ENCODE measurements at places on chromosomes 7 and 10.

DNA sequence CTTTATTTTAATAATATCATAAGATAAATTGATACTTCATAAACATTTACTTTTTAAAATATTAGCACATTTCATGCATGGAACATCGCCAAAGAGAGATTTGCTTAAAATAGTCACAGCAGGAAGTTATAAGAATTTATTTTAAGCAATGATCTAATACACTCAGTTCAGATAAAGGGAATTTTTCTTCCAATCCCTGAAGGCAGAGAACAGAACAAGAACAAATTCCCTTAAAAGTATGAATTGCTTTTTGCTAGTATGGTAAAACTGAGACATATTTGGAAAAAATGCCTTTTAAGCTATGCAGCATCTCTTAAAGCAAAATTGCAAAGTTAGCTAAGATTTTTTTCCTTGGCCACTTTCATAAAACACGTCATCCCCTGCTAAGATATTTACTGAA is 91.0 kb downstream of the SEMA3D start:
- DNase-seq: no peak

DNA sequence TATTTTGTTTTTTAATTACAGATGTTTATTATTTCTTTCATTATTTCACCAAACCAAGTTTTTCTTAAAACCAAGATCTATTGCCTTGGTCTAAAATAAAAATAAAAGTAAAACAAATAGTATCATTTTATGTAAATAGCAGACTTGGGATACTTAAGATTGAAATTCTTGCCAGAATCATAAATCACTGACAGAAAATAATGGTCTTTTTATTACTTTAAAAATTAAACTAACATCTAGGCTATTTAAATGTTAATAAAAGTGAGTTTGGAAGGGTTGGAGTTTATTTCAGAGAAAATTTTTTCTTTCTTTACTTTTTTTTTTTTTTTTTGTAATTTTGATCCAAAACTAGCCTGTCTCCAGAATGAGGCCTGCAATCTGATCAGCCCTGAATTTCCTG is 568.0 kb upstream of the IGFBP3 start:
- no peak for DNase-seq

DNA sequence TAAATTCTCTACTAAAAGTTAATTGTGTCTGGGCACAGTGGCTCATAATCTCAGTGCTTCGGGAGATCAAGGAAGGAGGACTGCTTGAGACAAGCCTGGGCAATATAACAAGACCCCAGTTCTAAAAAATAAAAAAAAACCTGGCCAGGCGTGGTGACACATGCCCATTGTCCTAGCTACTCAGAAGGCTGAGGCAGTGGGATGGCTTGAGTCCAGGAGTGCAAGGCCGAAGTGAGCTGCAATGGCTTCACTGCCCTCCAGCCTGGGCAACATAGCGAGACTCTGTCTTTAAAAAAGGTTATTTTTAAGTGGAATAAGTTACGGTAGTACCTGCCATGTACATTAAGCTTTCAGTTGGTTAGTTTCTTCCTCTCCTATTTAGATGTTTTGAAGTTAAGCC is 28.9 kb downstream of the CDK14 start:
- no peak for DNase-seq

DNA sequence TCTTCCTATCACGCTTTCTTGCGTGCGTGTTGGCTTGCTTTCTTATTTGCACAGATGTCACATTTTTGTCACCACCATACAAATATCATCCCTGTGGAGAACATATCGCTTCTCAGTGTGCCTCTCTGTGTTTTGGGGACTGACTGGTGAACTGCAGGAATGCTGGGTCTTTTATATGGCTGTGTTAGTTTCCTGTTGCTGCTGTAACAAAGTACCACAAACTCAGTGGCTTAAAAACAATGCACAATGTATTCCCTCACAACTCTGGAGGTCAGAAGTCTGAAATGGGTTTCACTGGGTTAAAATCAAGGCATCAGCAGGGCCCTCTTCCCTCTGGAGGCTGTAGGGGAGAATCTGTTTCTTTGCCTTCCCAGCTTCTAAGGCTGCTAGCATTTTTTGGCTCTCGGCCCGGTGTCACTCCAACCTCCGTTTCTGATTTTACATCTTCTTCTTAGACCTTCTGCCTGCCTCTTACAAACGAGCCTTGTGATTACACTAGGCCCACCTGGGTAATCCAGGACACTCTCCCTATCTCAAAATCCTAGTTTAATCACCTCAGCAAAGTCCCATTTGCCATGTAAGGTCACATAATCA is 82.0 kb downstream of the LRMDA start:
- DNase-seq: no peak

DNA sequence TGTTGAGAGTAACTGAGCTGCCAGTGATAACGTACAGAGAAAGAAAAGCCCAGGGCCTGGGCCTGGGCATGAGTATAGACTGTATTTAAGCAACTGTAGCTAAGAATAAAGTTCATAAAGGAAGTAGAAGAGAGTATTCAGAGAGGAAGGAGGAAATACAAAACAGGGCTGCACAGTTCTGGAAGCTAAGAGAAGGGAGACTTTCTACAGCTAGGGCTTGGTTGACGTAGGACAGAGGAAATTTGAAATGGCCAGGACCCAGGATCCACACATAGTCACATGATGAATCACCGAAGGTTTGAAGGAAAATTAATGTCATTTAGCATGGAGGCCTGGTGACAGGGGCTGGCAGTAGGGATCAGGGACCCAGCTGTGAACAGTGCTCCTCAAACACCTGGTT is 66.7 kb downstream of the ARL4A start:
- DNase-seq: no peak

DNA sequence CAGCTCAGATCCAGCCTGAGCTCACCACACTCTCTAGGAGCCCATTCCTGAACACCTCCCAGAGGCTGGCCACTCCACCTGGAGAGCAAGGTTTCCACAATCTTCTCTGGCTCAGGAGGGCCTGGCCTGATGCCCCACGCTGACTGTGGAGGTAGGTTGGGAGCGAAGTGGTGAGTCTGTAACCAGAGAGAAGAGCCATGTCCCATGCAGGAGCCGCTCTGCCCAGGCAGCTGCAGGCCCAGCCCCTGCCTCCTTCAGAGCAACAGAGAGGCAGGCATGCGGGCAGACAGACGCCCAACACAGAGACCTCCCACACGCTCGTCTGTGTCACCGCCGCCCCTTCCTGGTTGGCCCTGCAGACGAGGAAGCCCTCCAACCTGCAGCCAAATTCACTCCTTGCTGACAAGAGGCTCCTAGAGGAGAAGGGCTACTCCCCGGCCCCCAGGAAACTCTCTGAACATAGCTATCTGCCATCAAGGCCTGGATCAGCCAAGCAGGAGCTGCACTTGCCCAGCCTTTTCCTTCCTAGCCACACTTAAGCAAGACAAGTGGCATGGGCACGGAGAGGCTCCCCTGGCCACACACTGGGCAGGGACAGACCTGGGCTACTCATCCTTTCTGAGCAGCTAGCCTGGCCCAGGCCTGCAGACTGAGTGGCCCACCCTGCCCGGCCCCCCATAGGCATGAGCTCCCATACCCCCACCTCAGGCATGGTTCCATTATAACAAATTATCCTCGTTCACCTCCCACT is 101.9 kb downstream of the GRID1 start:
- DNase-seq: peak; percentile 37

DNA sequence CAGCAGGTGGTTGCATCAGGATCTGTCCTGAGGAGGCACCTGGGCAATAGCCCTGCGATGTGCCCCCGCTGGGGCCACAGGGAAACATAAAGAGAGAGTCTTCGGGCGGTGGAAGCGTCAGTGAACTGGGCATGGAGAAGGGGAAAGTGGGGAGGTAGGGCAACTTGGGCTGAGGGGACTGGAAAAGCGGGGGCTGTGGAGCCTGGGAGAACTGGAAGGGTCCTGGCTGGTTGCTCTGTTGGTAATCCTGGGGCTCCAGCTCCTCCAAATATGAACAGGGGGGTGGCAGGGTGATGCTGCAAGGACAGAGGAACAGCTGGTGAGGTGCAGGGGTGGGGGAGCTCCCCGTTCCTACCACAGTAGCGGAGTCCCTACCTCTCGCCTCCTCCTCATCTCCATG is 5.2 kb downstream of the NOBOX start:
- DNase-seq: no peak

DNA sequence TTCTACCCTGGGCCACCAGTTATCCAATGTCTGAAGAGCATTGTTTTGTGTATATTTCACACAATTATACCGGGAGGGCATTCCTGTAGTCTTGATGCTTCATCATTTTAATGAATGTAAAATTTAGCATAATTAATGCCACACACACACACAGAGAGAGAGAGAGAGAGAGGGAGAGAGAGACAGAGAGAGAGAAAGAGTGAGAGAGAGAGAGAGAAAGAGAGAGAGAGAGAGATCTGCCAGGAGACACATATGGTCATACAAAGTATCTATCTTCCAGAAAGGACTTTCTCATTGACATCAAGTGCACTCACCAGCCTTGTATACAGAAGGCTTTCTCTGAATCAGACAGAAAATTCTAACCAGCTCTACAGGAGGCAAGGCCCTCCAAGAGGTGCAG is 72.3 kb downstream of the KLF6 start:
- no peak for DNase-seq

GRCh38 chr7:47776335-47776734 is 171.9 kb downstream of the PKD1L1 start:
- no peak for DNase-seq

DNA sequence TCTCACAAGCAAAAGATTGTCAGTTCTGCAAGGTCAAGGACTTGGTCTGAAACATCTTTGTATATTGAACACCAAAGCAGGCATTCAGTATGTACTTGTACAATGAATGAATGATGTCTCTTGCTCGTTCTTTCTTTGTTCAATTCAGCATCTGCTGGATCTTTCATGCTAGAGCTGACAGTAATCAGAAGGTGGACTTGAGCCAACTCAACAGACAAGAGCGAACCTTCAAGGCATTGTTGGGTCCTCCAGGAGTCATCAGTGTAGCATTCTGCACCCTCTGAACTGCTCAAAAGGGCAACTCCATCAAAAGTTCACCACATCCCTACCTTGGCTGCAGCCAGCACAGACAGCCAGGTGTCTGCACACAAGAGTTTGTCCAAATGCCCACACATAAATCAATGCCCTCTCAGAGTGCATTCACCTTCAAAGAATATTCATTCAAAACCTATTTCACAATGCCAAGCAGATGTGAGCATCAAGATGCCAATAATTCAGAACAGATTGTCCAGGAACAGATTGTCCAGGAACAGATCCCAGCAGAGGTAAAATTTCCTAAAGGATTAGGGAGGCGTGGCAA is 386.7 kb downstream of the CALN1 start:
- DNase-seq: no peak

DNA sequence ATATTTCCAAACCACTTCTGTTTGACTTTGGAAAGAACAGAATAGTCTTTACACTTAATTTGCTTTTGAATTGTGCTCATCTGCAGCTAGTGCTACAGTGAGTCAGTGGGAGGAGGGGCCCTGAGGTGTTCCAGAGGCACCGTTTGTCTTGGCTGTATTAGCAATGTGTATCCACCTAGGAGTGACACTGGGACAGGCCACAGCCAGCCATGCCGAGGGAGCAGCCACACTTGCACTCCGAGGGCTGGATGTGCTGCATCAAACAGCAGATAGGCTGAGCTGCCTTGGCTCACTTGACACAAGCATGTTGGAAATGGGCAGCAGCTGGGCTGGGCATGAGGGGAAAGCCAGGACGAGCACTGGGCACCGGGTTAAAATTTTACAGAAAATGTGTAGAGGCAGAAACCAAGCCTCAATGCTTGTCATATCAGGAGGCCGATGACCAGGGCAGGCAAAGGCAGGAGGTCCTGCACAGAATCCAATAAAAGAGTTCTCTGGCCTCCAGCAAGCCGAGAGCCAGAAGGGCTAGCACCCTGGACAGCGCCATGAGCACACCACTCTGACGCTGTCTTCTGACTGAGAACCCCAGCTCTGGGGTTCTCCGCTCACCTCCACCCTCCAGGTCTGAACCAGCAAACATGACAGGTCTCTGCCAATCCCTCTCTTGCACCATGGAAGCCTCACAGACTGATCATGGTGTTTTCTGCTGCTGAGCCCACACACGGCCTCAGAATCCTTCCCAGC is 163.3 kb downstream of the GRID1 start:
- no peak for DNase-seq

- no peak for DNase-seq
Measured at GRCh38 chr10:129978980-129979379, 14.9 kb upstream of the EBF3 start.

GRCh38 chr7:106326594-106327537 is 42.1 kb upstream of the NAMPT start:
- DNase-seq: no peak

GRCh38 chr10:124709861-124710260 is 34.3 kb downstream of the FAM53B start:
- no peak for DNase-seq

GRCh38 chr10:133334503-133335245 is 2.0 kb downstream of the CALY start:
- peak; percentile 55 for DNase-seq

DNA sequence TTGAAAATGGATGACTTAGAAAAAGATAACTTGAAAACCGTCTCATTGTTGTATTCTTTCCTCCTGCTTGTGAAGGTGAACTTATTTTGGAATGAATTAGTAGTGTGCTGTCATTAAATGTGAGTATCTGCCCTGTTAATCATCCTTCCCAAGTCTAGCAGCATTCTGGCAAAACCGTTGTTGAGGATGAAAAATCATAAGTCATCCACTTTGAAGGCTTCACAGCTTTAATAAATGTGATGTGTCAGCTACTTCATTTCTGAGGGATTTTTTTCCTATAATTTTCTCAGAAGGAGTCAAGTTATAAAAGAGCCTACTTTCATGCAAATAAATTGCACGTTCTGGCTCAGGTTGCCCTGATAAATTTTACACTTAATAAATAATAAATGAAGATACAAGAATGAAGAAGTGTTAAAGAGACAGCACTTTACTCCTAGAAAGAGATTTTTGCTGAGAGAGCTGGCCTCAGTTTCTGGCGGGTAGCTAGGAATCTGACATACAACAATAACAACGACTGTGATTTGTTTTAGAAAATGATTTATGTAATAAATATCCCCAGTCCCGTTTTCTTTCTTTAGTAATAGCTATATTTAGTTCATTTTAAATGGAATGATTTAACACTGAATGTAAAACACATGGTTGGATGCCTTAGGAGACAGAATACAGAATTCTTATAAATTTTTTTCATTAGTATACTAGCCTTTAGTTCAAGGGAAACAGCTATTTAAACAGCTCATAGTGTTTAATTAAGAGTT is 516.5 kb upstream of the KLF6 start:
- DNase-seq: no peak

DNA sequence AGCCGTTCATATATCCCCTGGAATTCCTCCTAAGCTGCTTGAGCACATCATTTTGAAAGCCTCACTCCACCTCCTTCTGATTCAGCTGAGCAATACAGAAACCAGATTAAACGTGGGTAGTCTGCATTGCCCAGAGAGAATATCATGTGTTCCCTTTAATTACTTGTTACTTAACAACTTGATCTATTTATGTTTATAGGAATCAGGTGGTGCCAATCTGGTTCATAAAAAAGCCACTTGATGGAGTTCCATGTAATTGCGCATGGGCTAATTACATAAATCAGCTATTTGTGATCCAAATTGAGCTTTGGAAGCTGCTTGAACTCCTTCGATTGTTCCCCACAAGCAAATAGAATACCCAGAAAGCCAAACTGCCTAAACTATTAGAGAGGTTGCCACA is 114.7 kb upstream of the ADCY1 start:
- DNase-seq: no peak

Data from Peyer's patch (tissue), 4 donors.